KG1 (cell line): ENCODE measurements at places on chromosomes 6 and 20.

DNA sequence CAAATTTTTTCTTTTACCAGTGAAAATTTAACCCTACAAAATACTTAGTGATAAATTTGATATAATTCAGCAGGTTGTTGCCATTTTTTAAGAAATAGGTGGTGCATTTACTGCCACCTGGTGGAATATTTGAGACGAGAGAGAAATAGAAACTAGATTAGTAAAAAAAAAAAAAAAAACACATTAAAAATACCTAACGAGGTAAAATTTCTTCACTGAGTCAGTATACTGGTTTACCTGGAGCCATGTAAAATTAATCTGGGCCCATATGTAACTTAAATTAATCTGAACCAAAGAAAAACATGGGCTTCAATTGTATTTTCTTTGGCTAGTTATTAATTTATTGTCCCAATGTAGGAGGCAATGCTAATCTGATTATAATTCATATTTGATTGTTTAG, 520.8 kb downstream of the EPM2A start:
- peak; percentile 4 for DNase-seq

- DNase-seq = no peak
These were observed 394.6 kb upstream of the MMS22L start for GRCh38 chr6:97677626-97678025.

- DNase-seq = peak; percentile 67
These were observed 374 bp upstream of the SERINC1 start for GRCh38 chr6:122472022-122472340.

DNA sequence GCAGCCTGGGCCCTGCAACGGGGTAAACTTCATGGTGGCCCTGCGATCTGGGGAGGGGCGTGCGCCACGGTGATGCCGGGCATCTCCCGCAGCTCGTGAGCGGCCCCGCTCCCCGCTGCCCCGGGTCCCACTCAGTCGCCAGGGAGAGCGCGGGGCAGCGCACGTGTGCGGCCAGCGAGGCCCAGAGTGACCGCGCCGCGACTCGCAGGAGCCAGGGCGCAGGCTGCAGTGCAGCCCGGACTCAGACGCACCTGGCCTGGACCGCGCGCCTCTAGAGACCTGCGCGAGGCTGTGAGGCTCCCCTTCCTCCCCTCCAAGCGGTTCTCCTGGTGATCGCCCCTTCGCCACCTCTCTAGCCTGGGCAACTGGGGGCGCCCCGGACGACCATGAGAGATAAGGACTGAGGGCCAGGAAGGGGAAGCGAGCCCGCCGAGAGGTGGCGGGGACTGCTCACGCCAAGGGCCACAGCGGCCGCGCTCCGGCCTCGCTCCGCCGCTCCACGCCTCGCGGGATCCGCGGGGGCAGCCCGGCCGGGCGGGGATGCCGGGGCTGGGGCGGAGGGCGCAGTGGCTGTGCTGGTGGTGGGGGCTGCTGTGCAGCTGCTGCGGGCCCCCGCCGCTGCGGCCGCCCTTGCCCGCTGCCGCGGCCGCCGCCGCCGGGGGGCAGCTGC, 652 bp downstream of the BMP6 start:
- DNase-seq = no peak

DNA sequence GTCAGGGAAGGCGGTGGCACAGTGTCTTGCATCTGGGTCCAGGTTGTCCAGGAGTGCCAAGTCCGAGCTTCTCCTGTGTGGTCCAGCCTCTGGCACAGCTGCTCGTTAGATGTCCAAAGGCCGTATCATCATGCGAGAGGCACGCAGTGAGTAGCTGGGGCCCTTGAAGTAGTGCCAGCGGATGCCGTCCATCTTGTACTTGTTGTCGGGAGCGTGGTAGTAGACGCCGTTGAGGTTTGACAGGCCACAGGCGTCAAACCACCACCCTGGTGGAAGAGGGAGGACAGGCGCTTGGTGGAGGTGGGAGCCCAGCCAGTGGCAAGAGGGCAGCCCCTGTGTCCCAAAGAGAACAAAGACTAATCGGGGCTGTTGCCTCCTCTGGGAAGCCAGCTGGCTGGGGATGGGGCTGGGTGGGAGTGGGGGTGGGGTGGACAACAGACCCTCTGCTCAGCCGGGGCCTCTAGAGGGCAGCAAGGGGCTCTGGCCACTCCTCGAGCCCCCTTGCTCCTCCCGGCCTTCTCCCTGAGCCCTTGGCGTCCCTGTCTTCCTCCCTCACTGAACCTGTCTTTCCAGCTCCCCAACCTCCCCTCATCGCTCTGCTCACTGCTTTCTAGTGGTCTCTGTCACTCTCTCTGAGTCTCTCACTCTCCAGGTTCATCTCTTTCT, 39.5 kb downstream of the FAM110A start:
- DNase-seq = no peak

GRCh38 chr20:39571171-39571570, 609.0 kb downstream of the DHX35 start:
- DNase-seq = no peak

DNA sequence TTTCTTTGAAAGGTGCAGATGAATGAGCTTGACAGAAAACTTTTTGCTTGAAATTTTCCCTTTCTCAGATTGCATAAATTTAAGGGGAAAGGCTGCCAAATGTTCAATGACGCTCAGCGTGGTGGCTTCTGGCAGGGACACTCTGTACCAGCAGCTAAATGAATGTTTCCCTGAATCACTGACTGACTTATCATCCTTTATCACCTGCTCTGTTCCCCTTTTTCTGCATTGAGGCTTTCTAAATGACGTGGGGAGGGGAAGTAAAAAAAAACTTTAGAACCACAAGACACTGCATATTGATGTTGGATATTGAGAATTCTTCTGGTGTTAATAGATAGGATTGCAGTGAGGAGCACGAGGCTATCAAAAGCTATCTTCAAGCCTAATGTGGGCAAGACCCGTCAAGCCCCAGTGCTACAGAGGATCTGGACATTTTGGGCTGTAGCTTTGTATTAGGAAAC, 46.9 kb upstream of the ENPP5 start:
- DNase-seq = no peak

- DNase-seq = no peak
These were observed 130.6 kb upstream of the INSM1 start for GRCh38 chr20:20237093-20237959.

DNA sequence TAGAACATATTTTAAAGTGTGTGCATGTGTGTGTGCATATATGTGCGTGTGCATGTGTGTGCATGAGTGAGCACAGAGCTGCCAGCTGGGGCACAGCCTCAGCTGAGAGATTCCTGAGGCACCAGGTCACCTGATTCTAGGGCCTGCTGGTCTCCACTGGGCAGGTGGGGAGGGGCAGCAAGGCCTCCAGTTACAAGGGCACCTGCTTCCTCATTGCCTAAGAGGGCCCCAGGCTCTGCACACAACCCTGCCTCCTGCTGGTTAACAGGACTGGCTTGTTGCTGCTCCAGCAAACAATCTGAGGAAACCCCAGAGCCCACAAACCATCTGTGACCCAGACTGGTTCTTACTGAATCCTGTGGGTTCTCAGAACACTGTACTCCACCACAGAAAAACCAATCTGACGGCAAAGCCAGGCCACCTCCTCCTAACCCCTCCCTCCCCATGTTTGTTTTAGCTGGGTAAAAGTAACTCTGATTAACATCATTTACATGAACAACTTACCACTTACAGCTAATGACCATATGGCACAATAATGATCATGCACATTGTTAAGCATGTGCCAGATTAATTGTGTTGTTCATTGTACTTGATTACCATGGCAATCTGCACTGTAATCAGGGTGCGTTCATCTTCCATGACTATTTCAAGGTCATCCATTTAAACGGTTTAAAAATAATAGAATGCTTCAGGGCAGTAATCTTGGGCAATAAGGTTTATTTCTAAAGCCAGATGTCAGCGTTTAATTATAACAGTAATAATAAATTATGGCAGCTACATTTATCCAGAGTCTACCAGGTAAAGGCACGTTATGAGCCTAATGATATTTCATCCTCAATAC, 23.1 kb upstream of the UBE2J1 start:
- no peak for DNase-seq

DNA sequence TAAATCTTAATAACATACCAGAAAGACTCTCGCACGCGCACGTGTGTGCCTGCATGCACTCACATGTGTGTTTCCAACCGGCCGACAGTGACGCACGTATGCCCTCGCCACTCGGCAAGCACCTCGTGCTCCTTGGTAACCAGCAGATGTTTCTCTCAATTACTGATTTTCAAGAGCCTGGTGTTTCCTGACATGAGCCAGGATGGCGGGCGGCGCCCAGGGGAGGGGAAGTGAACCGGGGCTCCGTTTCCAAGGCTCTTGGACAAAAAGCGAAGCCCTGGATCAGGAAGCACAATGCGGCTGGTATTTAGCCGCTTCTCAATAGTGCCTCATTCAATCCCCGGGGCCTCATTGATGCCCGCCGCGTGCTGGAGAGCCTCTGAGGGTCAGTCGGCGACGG, 37.7 kb downstream of the PMEPA1 start:
- no peak for DNase-seq

- DNase-seq = peak; percentile 49
These were observed 216.8 kb upstream of the DTNBP1 start for GRCh38 chr6:15879371-15880261.

DNA sequence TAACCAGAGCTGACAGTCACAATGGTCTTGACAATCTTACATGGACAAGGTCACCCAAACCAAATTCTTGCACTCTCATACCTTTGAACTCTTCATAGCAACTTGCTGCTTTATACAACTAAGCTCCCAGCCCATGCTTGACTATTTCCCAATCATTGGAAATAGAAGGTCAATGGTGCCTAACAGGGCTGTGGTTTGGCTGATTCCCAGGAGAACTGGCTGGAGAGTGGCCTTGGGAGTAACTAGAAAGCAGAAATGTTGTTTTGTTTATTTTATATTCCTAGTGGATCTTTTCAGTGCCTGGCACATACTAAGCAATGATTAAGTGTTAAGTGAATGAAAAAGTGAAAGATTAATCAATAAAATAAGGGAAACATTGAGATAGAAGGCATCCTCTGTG, 3.0 kb downstream of the SPINT4 start:
- no peak for DNase-seq

- DNase-seq = no peak
These were observed 73.1 kb downstream of the PRND start for GRCh38 chr20:4794846-4795245.

DNA sequence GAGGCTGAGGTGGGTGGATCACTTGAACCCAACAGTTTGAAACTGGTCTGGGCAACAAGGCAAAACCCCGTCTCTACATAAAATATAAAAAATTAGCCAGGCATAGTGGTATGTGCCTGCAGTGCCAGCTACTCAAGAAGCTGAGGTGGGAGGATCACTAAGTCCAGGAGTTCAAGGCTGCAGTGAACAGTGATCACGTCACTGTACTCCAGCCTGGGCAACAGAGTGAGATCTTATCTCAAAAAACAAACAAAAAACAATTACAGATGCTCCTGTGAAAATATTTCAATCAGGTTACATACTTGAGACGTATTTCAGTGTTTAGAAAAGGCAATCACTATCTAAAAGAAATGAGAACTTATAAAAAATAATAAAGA, 33.8 kb downstream of the RANBP9 start:
- no peak for DNase-seq

- no peak for DNase-seq
These were observed 24.1 kb downstream of the TFAP2C start for GRCh38 chr20:56653211-56653610.

- DNase-seq = no peak
These were observed 3.9 kb downstream of the SRC start for GRCh38 chr20:37349517-37350491.

DNA sequence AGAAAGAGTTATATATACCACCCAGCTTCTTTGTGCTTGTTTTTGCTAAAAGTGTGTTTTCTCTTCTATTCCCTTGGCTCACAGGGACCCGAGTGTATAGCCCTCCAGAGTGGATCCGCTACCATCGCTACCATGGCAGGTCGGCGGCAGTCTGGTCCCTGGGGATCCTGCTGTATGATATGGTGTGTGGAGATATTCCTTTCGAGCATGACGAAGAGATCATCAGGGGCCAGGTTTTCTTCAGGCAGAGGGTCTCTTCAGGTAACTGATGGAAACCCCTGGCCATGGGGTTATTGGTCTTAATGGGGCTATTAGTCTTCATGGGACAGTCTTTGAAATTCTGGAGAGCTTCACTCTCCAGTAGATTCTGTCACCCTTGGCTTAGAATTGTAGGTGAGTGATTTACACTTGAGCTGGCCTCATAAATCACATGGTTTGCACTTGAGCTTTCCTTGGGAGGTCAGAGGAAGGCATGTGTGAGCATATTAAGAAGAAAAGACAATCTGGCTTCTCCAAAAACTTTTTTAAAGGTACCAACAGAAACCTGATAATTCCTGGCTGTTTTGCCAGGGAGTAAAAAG, 3.0 kb downstream of the PIM1 start:
- DNase-seq = no peak
